ENCODE measurements at places on chromosomes 5 and 9.

DNA sequence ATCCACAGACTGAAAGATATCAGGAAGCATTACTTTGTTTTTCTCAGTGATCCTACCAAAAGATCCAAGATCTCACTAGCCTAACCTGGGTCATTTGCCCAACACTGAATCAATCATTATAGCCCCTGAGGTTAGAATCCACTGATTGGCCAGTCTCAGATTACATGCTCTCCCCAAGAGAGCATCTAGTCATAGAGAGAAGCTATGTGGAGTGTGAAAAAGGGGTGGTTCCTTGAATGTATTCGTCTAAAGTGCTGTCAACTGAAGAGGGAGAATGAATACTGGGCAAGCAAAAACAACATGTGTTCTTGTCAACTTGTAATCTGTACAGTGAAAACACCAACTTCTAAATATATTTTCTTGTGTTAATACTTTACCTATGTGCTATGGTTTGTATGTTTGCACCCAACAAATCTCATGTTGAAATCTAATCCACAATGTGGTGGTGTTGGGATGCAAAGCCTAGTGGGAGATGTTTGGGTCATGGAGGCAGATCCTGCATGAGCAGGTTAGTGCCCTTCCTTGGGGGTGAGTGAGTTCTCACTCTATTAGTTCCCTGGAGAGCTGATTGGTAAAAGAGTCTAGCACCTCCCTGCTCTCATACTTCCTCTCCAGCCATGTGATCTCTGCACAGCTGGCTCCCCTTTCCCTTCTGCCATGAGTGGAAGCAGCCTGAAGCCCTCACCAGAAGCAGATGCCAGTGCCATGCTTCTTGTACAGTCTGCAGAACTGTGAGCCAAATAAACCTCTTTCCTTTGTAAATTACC is 60.3 kb upstream of the PJA2 start:
- no peak for DNase-seq

DNA sequence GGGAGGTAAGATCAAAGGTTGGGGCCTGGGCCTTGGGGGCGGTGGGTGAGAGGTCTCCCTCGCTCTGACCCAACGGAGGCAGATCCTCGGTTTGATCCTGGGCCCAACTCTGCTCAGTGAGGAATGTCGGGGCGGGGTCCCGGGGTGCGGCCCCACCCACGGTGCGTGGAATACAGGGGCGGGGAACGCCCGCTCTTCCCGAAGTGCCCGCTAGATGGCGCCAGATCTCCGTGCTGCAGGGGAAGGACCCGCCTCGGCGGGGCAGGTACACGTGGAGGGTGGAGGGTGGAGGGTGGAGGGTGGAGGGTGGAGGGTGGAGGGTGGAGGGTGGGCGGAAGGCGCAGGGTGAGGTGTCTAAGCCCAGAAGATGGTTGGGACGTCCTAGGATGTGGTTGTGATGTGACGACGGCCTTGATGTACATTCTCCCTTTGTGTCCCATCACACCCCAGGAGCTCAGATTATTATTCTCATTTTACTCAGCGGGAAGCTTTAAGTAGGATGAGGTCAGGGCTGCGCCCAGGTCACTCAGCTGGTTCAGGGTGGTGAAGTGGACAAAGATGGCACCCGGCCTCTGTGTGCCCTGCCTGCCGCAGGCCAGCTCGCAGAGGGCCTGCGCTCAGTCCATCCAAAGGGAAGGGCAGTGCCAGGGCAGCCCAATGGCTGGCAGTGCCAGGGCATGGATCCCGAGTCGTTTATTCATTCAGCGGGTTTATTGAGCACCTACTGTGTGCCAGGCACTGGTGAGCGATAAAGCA is 9.4 kb upstream of the RPS14 start:
- no peak for DNase-seq

GRCh38 chr5:93674138-93674537 is 67.3 kb downstream of the POU5F2 start:
- DNase-seq: no peak

- DNase-seq: no peak
These were observed 588.0 kb upstream of the TUSC1 start for GRCh38 chr9:26266146-26266793.

- no peak for DNase-seq
These were observed 65.8 kb downstream of the TSTD2 start for GRCh38 chr9:97567182-97567893.

DNA sequence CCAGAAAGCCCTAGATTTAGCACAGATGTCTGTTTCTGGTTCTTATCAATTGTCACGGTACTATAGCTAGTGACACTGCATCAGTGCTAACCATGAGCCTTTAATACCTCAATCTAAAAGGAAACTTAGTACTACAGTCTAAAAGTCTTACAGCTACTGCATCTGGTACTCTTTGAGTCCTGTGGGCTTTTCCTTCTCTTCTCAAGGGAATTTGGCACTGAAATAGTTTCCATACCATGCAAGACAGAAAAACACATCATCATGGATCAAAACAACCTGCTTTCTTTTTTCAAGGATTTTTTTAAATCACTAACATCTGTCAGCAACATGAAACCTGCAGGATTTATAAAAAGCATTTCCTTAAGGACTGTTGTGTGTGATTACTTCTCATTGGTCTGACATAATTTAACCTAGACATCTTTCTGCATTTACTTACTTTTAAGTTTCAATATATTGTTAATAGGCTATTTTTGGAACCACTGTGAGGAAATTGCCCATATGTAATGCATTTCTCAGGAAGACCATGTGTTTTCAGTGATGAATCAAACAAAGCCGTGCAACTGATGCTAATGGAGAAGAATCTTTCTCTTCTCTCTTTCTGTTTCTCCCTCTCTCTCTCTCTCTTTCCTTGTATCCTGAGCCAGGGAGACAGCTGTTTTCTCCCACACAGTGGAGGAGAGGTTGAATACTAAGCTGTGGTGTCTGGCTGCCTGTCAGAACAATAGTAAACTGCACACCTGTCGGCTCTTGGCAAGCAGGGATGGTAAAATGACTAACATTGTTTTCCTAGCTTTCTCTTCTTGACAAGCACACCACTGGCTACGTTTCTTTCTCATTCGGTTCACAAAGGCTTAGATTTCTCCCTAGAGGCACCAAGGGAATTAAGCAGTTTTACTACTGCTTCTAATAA is 273.4 kb downstream of the CSNK1G3 start:
- peak; percentile 62 for DNase-seq

DNA sequence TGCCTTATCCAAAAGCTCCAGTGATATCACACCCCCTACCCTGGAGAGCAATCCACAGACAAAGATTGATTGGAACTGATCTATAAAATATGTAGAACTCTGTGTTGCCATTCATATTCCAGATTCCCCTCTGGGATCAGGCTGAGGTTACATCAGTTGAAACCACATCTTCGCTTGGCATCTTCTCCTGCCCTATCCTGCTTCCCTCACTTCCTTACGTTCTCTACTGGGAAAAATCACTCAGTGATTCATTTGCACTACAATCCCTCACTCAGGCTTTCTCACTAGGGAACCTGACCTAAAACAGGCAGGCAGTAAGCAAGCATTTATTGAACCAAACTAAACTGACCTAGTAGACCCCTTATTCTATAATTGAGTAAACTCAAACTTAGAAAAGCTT is 111.7 kb downstream of the ESM1 start:
- DNase-seq: no peak

DNA sequence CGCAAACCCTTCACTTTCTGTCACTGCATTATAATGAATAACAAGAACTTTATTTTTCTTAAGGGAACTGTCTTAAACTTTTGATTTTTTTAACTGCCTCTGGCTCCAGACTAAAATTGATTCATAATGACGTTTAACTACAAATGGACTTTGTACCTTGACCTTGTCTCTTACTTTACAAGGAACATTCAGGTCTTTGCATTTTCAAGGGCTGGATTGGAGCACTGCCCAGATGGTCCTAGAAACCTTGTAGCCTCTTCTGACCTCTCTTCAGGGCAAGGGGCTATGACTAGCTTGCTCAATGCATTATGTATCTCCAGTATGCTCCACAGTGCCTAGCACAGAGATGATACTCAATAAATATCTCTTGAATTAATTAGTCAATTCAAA is 612.6 kb upstream of the CLINT1 start:
- DNase-seq: no peak

DNA sequence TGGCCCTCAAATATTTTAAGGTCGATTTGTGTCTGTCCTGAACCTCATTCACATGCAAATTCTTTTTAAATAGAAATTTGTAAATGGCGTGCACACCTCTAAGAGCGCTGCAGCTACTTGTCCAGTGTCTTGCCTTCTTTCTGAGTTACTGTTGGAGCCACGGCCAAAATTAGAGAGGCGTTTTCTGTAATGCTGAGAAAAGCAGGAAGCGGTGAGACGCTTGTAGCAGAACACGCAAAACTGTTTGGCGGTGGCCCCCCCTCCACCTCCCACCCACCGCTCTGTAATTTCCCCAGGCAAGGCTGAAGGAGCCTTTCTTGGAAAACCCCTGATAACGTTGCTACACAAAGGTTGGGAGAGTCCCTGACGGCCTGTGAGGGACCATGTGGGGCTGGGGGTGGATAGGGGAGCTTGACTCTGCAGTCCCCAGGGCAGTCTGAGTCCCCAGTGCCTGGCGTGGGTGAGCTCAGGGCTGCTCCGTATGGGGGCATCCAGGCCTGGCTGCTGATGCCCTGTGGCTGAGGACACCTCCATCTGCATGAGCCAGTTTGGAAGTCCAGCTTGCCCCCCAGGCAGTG is 96.5 kb downstream of the GADD45G start:
- no peak for DNase-seq

DNA sequence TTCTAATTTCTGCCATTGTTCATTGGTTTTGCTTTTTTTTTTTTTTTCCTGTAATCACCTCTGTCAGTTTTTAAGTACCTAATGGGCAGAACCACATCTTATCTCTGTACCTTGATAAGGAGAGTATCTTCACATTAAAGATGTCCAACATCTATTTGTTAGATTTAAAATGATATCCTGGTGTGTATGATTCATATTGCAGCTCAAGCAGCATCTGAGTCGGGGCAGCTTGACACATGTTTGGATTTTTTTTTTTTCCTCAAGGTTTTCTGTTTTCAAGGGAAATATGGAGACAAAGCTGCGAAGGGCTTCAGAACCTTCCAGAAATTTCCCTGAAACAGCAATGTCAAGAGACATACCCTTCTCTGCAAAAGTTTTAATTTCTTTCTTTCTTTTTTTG is 164.7 kb downstream of the DOCK2 start:
- DNase-seq: no peak

DNA sequence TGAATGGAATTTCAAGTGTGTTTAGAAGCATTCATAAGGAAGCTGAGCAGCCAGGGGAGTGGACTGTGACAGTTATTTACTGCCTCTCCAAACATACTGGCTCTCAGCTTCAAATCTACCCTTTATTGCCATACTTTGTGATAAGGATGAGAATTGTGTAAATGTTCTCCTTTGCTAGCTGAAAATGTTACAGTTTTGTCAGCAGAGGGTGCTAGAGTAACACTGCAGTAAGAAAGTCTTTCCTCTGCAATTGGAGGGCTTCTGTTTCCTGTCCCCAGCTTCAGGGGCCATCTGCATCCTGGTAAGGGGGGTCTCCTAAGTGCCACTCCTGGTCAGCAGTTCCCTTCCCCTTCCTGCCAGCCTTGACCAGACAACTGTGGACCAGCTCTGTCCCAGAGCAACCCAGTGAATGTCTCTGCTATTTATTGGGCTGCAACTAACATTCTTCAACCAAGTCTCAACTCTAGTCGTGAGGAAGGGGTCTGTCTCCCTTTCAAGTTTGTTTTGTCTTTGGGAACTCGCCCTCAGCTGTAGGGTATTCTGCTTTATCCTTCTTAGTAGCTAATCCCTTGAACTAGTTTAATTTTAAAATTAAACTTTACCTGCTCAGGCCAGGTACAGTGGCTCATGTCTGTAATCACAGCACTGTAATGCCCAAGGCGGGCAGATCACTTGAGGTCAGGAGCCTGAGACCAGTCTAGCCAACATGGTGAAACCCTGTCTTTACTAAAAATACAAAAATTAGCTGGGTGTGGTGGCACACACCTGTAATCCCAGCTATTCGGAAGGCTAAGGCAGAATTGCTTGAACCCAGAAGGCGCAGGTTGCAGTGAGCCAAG is 45.3 kb downstream of the RAPGEF6 start:
- peak; percentile 61 for DNase-seq

- peak; percentile 68 for DNase-seq
These were observed 72.8 kb downstream of the MED27 start for GRCh38 chr9:132006677-132007370.

GRCh38 chr5:111774525-111774924 is 17.5 kb upstream of the NREP start:
- DNase-seq: peak; percentile 14

- no peak for DNase-seq
These were observed 4.6 kb downstream of the SMC5 start for GRCh38 chr9:70263421-70263820.

DNA sequence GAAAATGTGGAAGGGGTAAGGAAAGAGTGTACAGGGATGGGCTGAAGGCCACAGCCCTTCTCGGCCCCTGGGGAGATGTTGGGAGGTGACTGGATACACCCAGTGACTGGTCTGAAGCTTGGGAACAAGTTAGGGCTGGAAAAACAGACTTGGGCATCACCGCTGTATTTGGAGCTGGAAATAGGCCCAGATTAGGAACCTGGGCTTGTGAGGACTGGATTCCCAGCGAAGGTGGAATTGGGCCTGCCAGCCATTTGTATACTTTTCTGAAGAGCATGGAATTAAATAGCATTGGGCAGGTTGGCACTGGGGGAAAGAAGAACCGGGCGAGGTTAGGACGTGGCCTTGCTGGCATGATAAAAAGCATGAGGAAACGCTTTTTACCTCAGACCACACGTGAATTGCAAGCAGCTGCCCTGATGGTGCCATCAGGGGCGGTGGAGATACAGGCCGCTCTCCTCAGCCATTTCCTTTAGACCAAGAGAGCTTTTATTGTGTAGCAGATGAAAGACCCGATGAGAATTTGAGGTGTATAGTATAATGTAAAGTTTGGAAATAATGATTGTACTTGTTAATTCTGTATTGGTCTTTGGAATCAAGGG is 37.8 kb downstream of the OTULIN start:
- DNase-seq: no peak

DNA sequence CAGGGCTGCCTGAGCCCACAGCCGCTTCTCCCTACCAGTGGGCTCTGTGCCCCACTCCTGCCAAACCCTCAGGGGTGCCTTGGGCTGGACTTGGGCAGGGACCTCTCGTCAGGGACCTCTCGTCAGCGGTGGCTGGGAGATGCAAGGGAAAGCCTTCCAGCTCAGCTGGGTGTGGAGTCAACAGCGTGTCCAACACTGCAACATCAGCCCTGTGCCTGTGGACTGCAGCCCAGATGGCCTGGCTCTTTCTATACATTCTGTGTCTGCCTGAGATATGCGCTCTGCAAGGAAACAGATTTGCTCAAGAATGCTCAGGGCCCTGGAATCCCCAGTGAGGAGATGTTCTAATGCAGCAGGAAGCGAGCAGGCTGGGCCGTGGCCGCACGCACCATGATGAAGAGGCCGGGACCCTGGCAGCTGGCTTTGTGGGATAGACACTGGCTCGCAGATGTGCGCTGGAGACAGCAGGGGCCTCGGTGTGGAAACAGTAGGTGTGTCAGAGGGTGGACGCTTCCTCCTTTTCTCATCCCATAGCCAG is 85.0 kb upstream of the COL5A1 start:
- DNase-seq: peak; percentile 46

- DNase-seq: no peak
These were observed 31.4 kb downstream of the PPARGC1B start for GRCh38 chr5:149761461-149761860.

- no peak for DNase-seq
These were observed 28.7 kb downstream of the KIF3A start for GRCh38 chr5:132708645-132709044.

GRCh38 chr5:160792281-160792680 is 59.7 kb downstream of the ATP10B start:
- DNase-seq: no peak

- DNase-seq: no peak
These were observed 149.2 kb downstream of the CEP120 start for GRCh38 chr5:123273984-123274383.

GRCh38 chr9:127977009-127977883 is 3.5 kb downstream of the EEIG1 start:
- DNase-seq: no peak

GRCh38 chr5:81046041-81046440 is 85.9 kb downstream of the RASGRF2 start:
- DNase-seq: no peak
